ENCODE measurements at places on chromosomes 4 and X. TPM values are rescaled to one million over a fixed set of nuclear protein-coding genes. Genes with fewer than 3 reads are reported as not detected.
A peak's percentile ranks its signal among the peaks of the same experiment; 100 is the strongest.

DNA sequence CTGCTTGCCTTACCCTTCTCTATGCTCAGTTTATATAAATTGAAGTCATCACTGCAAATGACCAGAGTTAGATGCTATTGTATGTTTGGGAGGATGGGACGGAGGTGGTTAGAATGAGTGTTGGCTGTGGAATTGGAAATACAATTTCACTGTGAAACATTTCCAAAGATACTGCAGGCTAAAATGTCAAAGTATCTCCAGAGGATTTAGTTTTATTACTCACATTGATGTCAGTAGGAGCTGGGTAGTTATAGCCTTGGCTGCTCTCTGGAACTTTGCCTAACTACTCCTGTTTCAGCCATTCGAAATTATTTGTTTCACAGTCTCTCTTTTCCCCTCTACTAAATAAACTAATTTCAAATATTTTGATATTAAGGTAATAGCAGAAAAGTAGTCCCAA is 92.6 kb upstream of the PPP3CA start:
- H3K36me3 ChIP-seq = no peaks in the 10 kb centered on the region
- no peak overlapping the region for H3K4me3 ChIP-seq
- H3K4me1 ChIP-seq = no peaks in the 10 kb centered on the region
- no peak for DNase-seq
- H3K27me3 ChIP-seq = peaks cover 9% of the 10 kb centered on the region

- no peaks in the 10 kb centered on the region for H3K27me3 ChIP-seq
- H3K4me3 ChIP-seq = no peak overlapping the region
- H3K27ac ChIP-seq = no peak overlapping the region
- no peak for DNase-seq
- H3K36me3 ChIP-seq = no peaks in the 10 kb centered on the region
Observed at GRCh38 chrX:143873343-143873742, 10.5 kb upstream of the UBE2NL start.

DNA sequence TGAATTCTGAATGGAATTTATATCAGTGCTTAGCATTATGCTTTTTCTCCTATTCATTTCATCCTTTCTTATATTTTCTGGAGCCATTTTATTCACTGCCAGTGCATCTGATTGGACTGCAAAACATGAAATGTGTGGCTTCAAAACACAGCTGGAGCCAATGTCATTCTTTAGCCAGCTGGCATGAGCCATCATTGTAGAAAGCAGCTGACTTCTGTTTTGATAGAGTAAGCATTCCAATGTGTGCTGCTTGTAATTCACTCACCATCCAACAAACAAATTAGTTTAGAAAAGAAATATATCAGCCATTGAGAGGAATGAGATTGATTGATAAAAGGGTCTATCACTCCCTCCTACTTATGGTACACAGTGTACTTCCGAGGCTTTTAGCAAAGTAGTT is 2616.0 kb downstream of the ARAP2 start:
- H3K4me1 ChIP-seq = no peaks in the 10 kb centered on the region
- H3K27me3 ChIP-seq = no peaks in the 10 kb centered on the region
- no peak overlapping the region for H3K27ac ChIP-seq

GRCh38 chr4:118850488-118851173 is 14.7 kb upstream of the SEC24D start:
- peaks cover 2% of the 10 kb centered on the region for H3K27me3 ChIP-seq
- peaks cover 22% of the 10 kb centered on the region for H3K4me1 ChIP-seq
- peak overlapping the region; percentile 90 for H3K27ac ChIP-seq
- peak; percentile 55 for DNase-seq

- H3K27me3 ChIP-seq = no peaks in the 10 kb centered on the region
- H3K27ac ChIP-seq = peak overlapping the region; percentile 4
- peaks cover 6% of the 10 kb centered on the region for H3K36me3 ChIP-seq
- H3K4me3 ChIP-seq = no peak overlapping the region
- H3K4me1 ChIP-seq = peaks cover 18% of the 10 kb centered on the region
Observed at GRCh38 chrX:37787423-37787869, 7.6 kb downstream of the CYBB start.

DNA sequence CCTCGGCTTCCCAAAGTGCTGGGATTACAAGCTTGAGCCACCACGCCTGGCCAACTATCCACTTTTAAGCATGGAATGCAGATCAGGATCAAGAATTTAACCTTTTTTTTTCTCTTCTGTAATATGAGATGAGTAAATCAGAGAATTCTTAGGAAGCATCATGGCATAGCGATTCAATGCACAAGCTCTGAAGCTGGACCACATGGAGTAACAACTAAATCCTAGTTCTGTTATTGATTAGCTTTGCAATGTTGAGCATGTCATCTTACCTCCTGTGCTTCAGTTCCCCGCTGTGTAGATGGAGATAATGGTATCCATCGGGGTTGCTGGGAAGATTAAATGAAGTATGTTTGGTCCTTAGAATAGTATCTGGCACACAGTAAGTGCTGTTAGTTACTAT is 1.9 kb upstream of the SNX25 start:
- H3K27ac ChIP-seq = no peak overlapping the region
- no peak for DNase-seq
- no peak overlapping the region for H3K4me3 ChIP-seq
- peaks cover 51% of the 10 kb centered on the region for H3K4me1 ChIP-seq
- peaks cover 3% of the 10 kb centered on the region for H3K27me3 ChIP-seq

DNA sequence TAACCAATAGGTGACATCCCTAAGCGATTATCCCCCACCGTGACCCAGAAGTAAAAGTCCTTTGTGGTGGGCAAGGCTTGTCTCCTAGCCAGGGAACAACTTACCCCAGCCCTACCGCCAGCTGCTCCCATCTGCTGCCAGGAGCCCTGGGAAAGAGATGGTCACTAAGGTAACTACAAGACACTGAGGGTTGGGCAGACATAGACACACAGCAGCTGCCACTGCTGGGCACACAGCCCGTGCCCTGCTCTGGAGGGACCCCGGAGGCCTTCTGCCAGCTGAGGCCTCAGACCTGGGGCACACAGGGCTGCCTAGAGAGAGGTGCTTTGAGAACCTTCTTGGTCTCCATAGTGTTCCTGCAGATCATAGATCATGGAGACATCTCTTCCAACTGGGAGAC is 53.0 kb upstream of the PROM1 start:
- no peaks in the 10 kb centered on the region for H3K4me1 ChIP-seq
- H3K27ac ChIP-seq = no peak overlapping the region
- no peak overlapping the region for H3K4me3 ChIP-seq
- H3K27me3 ChIP-seq = peaks cover 6% of the 10 kb centered on the region
- H3K36me3 ChIP-seq = no peaks in the 10 kb centered on the region

- no peaks in the 10 kb centered on the region for H3K27me3 ChIP-seq
- H3K27ac ChIP-seq = no peak overlapping the region
- H3K4me1 ChIP-seq = no peaks in the 10 kb centered on the region
- DNase-seq = no peak
Observed at GRCh38 chrX:127124871-127125270, 305.3 kb downstream of the PRR32 start.

DNA sequence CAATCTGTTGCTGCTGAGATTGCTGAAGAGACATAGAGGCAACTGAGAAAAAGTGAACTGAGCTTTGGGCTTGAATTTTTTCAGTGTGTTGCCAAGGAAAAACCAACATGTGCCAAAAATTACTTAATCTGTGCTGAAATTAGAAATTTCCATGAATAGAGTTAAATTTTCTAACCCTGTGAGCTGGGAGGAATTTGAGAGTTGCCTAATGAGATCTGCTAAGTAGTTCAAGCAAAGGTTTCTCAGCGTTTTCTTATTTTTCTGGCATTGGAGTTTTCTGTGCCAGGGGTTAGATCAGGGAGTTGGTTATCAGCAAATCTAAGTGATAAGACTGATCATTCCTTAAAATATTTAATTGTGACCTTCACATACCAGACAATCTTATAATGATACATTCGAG is 457.5 kb upstream of the GNPDA2 start:
- H3K36me3 ChIP-seq = no peaks in the 10 kb centered on the region
- H3K4me3 ChIP-seq = no peak overlapping the region
- no peak for DNase-seq
- no peaks in the 10 kb centered on the region for H3K27me3 ChIP-seq
- H3K27ac ChIP-seq = no peak overlapping the region

The PRDM5 gene
- 0.23 TPM for total RNA-seq

The PIR gene
- 5.6 TPM for total RNA-seq

The LIN54 gene
- total RNA-seq = 34.6 TPM

The SPIN3 gene
- total RNA-seq = 7.3 TPM

The SPATA4 gene
- total RNA-seq = not detected

The NXF2B gene
- not detected for total RNA-seq

The ZNF630 gene
- 1.2 TPM for total RNA-seq

The RHOXF1 gene
- not detected for total RNA-seq
